ENCODE measurements at places on chromosomes 6 and 20.

GRCh38 chr20:21273755-21274386, 29.3 kb upstream of the XRN2 start:
- no peak for DNase-seq

- no peak for DNase-seq
Observed at GRCh38 chr6:73032586-73032985, 192.7 kb downstream of the KHDC1L start.

DNA sequence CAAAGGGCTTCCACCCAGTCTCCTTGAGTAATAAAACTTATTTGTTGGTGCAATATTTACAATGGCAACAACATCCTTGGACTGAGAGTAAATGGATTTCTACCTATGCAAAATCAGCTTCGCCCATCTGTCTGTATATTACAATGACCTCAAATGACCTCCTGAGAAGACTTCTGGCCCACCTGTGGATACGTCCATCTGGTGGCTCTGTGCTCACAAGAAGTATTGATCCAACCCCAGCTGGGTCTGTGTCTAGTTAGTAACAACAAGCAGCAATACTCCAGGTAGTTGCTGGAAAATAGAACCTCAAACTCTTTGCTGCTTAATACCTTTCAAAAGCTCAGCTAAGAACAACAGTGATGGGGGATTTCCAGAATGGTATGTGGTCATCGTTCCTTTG, 34.7 kb upstream of the GSTA4 start:
- DNase-seq = no peak

DNA sequence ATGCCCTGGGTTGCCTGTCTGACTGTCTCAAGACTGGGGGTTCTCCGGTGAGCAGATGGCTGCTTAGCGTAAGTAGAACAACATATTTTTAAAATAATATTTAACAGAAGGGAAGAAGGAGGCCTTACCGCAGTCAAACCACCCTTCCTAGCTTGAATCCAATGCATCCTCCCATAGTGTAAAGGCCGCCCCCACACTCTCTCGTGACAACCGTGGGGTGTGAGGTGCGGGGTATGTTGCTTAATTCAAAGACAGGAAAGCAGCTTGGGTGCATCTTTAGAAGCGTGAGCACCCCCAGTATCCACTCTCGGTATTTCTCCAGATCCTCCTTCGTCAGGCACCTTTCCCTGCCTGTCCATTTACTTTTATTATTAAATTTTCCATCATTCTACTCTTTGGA, 501.2 kb upstream of the CDH4 start:
- DNase-seq = no peak

DNA sequence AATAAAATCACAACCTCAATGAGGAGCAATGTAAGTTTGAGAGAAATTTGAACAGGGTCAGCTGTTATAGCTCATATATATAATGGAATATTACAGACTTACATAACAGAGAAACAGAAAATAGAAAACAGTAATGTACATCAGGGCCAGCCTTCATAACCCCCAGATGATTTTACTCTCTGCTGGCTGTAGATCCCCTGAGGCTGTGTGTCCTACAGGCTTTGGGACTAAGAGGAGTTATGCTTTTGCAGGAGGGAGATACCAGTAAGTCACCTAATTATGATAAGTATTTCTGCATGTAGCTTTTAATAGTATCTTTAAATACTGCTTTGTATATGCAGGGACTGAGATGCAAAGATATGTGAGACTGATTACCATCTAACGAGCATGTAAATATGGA, 105.8 kb upstream of the ASCC3 start:
- no peak for DNase-seq

DNA sequence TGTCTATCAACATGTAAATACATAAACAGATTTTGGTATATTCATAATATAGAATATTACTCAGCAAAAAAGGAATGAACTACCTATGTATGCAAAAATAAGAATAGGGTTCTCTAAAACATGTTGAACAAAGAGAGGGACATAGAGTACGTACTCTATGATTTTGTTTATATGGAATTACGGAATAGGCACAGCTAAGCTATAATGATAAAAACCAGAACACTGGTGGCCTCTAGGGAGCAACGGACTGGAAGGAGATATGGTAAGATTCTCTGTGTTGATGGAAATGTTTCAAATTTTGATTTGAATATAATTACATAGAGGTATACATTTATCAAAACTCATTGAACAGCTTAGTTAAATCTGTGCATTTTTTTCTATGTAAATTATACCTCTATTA, 19.6 kb downstream of the ADGRG6 start:
- no peak for DNase-seq

DNA sequence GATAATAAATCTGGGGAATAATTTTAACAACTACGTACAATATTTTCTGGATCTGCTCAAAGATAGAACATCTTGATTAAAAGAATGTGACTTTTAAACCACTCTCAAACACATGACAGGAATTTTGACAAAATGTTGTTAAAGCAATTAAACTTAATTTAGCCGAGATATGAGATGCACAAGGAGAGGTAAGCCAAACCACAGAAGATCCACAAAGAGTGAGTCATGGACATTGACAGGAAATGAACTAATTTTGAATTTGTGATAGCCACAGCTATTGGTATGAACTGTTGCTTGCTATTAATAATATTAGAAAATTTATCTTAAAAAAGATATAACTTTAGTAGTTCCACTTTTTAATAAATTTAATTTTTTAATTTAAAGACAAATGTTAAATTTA, 27.8 kb upstream of the VGLL2 start:
- no peak for DNase-seq

DNA sequence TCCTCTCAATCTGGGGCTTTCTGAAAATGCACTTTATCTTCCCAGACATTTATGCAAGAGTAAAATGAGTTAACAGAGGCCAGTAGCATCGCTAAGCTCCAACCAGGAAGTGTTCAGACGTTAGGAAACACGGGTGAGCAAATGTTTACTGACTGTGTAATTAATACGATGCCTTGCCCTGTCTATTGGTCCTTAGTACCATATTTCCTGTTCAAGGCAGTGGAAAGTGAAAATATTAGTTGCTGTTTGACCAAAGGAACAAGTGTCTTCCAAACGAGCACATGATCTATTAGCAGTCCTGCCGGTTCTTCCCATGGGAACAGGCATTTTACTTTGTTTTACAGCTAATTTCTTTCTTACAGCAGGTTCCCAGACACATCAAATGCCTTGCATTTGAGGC, 311.1 kb upstream of the JAG1 start:
- DNase-seq = no peak

DNA sequence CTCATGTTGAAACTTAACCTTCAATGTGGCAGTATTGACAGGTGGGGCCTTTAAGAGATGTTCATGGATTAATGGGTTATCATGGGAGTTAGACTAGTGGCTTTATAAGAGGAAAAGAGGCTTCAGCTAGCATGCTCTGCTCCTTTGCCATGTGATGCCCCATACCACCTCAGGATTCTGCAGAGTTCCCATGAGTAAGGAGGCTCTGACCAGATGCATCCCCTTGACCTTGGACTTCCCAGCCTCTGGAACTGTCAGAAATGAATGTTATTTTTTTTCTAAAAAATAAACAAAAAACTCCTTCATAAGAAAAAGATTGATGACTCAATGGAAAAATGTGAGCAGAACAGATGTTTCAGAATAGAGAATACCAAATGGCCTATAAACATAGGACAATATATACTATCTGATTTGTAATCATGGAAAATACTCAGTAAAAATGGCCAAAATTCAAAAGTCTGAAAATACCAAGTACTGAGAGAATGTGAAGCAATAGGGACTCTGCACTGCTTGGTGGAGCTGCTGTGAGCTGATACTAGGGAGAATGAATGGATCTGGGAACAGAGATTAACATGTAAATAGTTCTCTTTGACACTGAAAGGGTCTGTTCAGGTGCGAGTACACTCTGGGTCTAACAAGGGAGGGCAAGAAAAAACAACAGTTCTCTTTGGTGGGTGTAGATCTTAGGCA, 7.4 kb upstream of the TRIM39 start:
- no peak for DNase-seq

DNA sequence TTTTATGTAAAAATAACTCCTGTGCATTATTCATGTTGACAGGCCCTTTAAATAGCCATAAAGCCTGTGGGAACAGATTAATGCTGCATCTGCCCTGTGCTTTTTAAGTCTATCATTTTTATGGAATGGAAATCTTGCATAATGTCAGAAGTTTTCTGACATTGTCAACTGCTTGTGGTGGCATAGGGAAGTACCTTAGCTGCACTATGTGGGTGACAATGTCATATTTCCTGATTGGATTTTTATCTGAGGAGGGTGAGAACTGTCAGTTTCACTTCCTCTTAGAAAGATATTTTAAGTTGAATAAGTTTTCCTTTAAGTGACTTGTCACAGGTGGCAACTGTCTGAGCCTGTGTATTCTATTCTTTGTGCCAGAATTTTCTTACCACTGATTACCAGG, 267.9 kb downstream of the PLCB1 start:
- DNase-seq = peak; percentile 7

- no peak for DNase-seq
Observed at GRCh38 chr20:31667315-31668285, 29.9 kb downstream of the COX4I2 start.

GRCh38 chr6:19838442-19839236, 1.5 kb downstream of the ID4 start:
- no peak for DNase-seq

GRCh38 chr6:100630536-100630935, 165.8 kb upstream of the SIM1 start:
- no peak for DNase-seq

- DNase-seq = no peak
Observed at GRCh38 chr20:20427227-20427864, 59.4 kb downstream of the INSM1 start.

DNA sequence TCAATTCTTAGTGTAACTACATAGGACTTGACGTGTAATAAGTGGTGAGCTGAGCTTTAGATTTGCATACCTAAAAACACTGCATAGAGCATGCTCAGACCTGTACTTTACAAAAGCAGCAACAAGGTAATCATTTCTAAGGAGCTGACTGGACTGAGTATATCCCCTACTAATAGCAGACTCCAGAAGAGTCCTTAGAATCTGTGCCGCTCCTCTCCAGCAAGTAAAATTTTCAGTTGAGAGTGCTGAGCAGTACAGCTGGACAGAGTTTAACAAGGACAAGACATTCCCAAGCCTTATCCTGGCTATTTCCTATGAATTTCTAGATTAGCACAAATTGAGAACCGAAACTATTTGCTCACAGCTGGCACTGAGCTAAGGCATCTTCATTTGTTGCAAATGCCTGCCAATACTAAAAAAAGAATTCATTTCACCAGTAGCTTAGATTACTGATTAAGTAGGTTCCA, 26.1 kb upstream of the KLHL31 start:
- no peak for DNase-seq

DNA sequence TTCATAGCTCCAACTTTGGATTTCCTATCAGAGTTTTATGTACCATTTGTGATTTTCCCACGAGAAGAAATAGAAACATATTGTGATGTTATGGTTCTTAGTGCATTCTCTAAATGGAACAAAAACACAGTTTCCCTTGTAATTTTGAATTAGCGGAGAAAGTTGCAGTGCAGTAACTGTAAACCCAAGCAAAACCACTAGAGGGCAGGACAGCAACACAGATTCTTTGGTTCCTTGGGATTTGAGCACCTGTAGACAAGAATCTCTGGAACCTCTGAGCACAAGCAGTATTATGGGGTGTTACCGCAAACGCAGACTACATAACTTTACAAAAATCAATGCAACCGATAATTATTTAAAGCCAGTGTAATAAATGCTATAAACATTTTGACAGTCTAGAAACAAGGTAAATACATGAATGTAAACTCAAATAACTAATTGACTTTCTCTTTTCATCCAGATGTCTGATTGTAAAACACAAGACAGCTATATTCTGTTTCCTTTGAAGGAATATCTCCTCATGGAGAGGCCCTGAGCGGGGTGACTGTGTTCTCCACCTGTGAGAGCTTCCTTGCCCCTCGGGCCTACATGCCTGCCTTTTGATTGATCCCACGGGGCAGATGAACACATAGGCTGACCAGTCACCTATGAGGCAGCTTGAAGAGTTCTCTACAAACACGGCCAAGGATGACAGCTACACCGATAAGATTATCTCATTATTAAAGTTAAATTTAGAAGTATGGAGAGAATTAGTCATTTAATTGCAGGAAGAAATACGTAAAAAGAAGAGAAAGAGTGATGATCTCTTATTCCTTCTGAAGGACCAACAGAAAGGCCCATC, 67.5 kb upstream of the COL21A1 start:
- DNase-seq = no peak

DNA sequence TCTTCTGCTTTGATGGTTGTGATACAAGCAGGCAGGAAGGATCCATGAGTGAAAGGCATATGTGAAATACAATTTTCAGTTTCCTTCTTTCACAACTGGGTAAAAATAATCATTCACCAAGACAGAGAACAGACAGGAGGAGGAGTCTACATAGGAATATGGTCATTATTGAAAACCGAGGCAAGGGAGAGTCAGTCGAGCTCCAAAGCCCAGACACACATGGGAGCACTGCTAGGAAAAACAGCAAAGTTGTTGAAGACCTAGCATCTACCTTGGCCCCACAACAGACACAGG, 260.6 kb downstream of the ERMARD start:
- DNase-seq = no peak

DNA sequence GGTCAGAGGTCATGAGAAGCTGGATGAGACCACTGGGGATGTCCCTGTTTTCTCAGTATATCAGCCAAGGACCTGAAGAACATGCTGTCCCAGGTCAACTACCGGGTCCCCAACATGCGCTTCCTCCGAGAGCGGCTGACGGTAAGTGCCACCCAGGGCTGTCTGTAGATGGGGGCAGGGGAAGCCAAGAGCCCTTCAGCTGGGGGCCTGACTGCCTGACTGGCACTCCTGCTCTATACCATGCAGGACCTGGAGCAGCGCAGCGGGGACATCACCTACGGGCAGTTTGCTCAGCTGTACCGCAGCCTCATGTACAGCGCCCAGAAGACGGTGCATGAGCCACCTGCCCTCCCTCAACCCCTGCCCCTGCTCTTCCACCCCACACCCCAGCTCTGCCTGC, 25.1 kb downstream of the PLCG1 start:
- DNase-seq = no peak

DNA sequence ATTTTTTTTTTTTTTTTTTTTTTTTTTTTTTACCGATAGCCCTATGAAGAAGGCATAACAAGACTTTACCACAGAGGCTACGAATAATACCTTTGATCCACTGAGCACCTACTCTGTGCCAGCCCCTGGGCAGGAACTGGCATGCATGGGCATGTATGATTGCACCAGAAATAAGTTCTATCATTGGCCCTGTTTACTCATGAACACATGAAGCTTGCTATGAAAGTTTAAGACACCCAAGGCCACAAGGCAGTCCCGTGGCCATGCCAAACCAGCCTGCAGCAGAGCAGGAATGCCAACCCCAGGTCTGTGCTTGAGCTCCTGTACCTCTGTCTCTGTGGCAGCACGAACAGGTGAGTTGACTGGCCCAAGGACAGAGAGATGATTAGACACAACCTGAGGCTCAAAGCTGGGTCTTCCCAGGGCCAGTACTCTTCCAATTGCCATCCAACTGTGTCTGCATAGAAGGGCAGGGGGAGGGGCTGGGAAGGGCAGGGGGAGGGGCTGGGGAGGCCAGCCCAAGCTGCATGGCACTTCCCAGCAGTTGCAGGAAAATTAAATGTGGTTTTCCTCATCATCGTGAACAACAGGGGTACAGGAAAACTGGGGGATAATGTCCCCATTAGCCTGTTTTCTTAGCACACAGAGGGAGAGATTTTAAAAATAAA, 63.5 kb downstream of the LRFN2 start:
- no peak for DNase-seq

Measured in GM12892 (cell line).